SJSA1 (cell line): ENCODE measurements at places on chromosomes 12 and 14. TPM values are rescaled to one million over a fixed set of nuclear protein-coding genes. Genes with fewer than 3 reads are reported as not detected.

The MYH7 gene
- not detected in 2 replicates for total RNA-seq

The IL31 gene
- not detected in 2 replicates for total RNA-seq

DNA sequence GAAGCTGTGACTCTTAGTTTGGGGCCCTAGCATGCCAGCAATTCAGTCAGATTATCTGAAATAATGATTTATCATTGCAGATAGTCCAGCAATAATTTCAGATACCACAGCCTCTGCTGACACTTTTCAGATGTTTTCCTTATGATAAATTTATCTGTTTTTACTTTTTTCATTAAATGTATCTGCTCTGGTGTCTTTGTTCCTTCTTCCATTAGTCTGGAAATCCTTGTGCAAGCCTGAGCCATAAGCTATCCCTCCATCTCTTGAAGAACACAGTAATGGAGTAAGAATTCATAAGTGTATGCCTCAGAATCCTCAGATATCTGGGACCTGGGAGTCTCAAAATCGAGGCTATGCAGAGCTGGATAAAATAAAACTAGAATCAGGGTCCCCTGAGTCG is 146.4 kb upstream of the KRR1 start:
- DNase-seq, result no peak

DNA sequence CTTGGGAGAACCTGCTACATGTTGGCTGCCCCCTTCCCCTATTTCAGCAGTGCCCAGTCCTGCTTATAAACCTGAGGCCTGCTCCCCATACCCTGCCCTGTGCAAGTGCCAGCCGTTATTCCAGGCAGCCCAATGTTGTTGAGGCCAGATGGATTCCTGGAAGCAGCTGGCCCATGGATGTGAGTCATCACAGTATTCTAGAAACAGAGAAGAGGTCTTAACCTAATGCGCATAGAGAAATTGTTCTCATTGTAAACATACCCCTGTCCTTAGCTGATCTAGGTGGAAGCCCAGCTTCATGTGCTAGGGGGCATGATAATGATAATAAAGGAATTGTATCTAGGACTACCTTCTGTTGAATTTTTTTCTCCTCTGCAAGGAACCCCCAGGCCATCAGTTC is 69.7 kb downstream of the TSPAN11 start:
- peak; percentile 56 for DNase-seq

DNA sequence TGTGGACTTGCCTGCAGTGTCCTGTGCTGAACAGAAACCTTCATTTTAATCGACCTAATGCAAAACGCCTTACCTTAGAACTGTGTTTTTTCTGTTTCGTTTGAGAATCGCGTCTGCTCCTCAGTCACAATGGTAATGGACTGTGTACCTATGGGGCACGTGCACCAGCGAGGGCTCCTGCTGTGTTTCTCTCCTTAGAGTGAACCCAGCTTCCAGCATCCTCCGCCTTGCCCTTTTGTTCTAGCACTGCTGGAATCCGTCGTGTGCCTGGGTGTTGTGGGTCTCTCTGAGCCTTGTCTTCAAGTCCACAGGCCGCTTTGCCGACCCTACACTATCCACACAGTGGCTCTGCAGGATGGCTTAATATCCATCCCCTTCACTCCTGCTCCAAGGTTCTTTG is 3.6 kb downstream of the AMN start:
- no peak for DNase-seq

DNA sequence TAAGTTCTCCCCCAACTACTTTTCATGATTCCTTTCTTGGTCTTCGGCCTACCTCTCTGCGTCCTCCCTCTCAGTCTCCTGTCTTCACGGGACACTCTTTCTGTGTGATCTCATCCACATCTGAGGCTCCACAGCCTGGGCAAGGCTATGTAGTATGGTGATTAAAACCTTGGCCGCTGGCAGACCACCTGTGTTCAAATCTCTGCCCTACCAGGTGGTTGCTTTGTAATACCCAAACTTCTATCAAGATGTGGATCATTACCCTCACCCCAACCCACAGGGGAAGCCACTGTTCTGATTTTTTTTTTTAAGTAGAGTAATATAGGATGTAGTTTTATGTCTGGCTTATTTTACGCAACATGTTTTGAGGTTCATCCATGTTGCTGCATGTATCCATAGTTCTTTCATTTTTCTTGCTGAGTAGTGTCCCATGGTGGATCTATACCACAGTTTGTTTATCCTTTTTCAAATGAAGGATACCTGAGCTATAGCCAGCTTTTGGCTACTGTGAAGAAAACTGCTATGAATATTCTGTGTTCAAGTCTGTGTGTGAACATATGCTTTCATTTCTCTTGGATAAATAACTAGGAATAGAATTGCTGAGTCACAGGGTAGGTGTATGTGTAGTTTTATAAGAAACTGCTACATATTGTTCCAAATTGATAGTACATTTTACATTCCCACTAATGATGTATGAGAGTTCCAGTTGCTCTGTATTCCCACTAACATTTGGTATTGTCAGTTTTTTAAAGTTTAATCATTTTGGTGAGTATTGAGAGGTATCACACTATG is 8.3 kb upstream of the STAT6 start:
- no peak for DNase-seq

The CLEC4C gene
- total RNA-seq, result not detected in 2 replicates

The SMCO2 gene
- total RNA-seq, result not detected in 2 replicates

DNA sequence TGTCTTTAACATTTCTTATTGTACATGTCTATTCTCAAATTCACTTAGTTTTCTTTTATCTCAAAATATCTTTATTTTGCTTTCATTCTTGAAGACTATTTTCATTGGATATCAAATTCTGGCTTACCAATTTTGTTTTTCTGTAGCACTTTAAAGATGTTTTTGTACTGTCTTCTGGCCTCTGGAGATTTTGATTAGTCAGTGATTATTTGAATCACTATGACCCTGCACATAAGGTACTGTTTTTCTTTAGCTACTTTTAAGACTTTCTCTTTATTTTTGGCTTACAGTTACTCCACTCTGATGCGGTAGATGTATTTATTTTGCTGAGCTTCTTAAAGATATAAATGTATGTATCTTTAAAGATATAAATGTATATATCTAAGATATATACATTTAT is 49.6 kb downstream of the MYRFL start:
- no peak for DNase-seq

- no peak for DNase-seq
Observed at GRCh38 chr14:103828315-103828967, 18.9 kb downstream of the PPP1R13B start.

- no peak for DNase-seq
Observed at GRCh38 chr14:75383721-75384120, 44.1 kb upstream of the JDP2 start.

The KRT3 gene
- total RNA-seq, result 0.08 TPM in 1 of 2 replicates, not detected in the other

DNA sequence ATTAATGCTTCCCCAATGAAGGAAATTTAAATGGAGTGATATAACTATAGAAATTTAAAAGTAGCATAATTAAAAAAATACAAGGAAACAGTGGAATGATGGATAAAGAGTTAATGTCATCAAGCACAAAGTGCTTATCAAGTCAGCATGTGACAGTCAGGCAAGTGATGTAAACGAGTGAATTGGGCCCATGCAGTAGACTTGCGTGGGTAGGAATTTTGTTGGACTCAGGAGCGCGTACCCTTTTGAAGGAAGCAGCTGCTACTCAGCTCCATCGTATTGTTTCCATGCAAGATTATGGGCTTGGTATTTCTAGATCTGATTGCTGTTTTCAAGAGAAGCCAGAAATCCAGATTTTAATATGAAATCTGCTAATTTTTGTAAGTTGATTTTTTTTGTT is 4.4 kb upstream of the DYRK4 start:
- no peak for DNase-seq

GRCh38 chr12:21745258-21745657 is 29.2 kb downstream of the KCNJ8 start:
- DNase-seq, result no peak

The DLGAP5 gene
- total RNA-seq, result 67.7 and 83.1 TPM in 2 replicates

DNA sequence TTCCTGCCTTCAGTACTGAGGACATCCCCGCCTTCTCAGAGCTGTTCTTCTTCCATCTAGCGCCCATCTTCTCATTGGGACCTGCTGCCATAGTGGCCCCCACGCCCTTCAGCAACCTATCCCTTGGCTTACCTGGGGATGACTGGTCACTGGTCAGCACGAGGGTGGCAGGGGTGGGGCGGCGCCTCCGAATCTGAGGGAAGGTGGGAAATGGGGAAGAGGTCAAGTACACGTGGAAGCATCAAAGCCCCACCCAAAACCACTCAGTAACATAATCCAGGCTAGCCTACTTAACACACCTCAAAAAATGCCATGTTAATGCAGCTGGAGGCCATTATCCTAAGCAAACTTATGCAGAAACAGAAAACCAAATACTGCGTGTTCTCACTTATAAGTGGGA is 4.3 kb downstream of the PPP1R1A start:
- no peak for DNase-seq

GRCh38 chr12:89320735-89321134 is 31.6 kb downstream of the DUSP6 start:
- DNase-seq, result no peak

GRCh38 chr12:92829686-92830282 is 99.3 kb downstream of the EEA1 start:
- no peak for DNase-seq

- peak; percentile 34 for DNase-seq
Observed at GRCh38 chr14:104515811-104516780, 63.5 kb upstream of the C14orf180 start.

The DLK1 gene
- not detected in 2 replicates for total RNA-seq

DNA sequence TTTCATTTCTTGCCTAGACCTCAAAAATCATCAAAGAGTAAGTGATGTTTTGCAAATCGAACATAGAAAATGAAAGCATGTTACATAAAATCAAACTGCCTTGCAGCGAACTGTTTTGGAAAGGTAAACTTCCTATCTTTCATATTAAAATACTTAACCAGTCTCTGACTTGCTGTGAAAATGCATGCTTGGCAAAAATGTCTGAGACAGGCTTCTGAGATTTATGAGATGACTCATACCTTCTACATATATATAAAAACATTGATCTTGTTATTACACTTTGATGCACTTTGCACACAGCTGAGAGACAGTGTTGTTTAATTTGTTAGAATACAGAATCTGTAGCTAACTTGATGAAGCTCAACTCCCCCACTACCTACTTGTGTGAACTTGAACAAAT is 179.1 kb downstream of the KITLG start:
- no peak for DNase-seq

The GLS2 gene
- not detected in 2 replicates for total RNA-seq

GRCh38 chr14:33240466-33240865 is 301.8 kb downstream of the NPAS3 start:
- DNase-seq, result no peak

- DNase-seq, result no peak
Observed at GRCh38 chr12:111102102-111102739, 181.8 kb upstream of the MYL2 start.

The ADAMTS20 gene
- not detected in 2 replicates for total RNA-seq

GRCh38 chr14:28760431-28760996 is 6.1 kb upstream of the FOXG1 start:
- DNase-seq, result no peak

The LALBA gene
- not detected in 2 replicates for total RNA-seq

The ABCC9 gene
- 0.63 and 1.4 TPM in 2 replicates for total RNA-seq

The NPC2 gene
- total RNA-seq, result 110 and 139 TPM in 2 replicates

DNA sequence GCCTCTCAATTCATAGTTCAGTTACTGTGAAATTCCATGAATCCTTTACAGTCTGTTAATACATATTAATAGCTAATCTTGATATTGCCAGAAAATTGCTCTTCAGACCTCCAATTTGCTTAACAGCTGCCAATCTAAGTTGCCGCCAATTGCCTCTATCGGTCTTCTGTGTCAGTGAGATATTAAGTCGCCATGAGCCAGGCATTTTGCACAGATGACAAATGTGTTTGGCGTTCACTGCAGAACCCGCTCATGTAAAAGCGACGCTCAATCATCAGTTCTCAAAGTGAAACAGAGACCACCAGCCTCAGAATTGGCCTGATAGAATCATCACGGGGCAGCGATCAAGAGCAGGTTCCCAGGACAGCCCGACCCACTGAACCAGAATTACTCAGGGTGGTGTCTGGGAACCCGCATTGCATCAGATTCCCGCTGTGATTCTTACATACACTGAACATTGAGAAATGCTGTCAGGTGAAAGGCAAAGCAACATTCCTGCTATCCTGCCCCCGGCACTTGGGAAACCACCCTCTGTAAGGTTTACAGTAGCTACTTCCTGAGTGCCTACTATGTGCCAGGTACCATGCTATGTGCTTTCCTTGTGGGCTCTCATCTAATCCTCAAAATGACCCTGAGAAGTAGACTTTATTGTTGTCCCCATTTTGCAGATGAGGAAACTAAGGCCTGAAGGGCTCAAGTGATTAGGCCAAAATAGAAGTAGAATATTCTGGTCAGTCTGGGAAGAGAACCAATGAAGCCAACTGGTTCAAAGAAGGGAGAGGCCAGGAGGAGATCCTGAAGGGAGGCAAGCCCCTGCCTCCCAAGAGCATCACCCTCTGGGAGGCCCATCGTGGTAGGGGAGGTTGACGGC is 216.4 kb downstream of the SLC41A2 start:
- DNase-seq, result no peak

DNA sequence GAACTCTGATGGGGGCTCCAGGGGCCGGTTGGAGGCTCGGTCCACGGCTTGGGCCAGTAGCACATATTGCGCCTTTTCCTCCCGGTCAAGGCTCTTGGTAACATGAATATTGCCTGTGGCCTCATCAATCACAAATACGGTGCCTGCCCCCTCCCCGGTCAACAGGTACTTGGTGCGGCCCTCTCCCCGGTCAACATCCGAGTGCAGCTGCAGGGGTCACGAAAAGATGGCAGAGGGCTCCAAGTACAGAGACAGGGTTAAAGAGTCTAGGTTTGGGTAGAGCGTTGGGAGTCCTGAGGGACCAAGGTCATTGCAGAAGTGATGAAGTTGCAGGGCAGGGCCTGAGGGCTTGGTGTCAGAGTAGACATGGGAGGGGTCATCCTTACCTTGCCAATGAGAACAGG is 2.2 kb downstream of the CDH24 start:
- DNase-seq, result no peak

DNA sequence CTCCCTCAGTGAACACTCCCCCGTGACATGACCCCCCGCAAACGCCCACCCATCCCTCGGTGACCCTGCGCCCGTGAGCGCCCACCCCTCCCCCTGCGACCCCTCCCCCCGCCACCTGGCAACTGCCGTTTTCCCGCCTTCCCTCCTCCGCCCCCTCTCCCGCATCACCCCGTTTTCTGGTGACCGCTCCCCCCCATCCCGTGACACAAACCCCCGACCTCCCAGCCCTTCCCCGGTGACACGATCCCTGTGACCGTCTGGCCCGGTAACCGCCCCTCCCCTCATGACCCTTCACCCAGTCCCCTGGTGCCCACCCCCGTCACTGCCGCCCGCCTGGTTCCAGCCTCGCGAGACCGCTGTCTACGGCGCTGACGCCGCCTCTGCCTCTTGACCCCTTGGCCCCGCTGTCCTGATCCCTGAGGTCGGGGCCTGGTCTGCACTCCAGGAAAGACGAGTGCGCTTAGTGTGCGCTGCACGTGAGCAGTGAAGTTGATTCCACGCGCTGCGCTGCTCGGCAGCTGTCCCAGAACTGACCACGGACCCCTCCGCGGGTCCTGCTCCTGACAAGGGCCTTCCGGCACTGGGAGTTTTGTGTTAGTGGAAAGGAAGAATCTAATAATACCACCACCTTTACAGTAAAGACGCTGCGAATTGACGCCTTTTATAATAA is 59.4 kb downstream of the DDX51 start:
- DNase-seq, result no peak

GRCh38 chr12:109611223-109611622 is 37.6 kb downstream of the MVK start:
- no peak for DNase-seq

The TMEM120B gene
- 6.5 and 14.0 TPM in 2 replicates for total RNA-seq

- DNase-seq, result no peak
Observed at GRCh38 chr12:77116277-77116676, 50.9 kb upstream of the E2F7 start.

The TTC5 gene
- 9.9 and 20.7 TPM in 2 replicates for total RNA-seq

- DNase-seq, result no peak
Observed at GRCh38 chr12:10453156-10453555, at the start of gene KLRC1. Gene KLRC1, minus strand, starts transcription at chr12:10453377. Its CDS starts 2,221 bp downstream, at chr12:10451156.

The KRT75 gene
- not detected in 2 replicates for total RNA-seq

The PSMB11 gene
- not detected in 2 replicates for total RNA-seq
